M059J (cell line): ENCODE measurements at places on chromosomes 1 and 21.

DNA sequence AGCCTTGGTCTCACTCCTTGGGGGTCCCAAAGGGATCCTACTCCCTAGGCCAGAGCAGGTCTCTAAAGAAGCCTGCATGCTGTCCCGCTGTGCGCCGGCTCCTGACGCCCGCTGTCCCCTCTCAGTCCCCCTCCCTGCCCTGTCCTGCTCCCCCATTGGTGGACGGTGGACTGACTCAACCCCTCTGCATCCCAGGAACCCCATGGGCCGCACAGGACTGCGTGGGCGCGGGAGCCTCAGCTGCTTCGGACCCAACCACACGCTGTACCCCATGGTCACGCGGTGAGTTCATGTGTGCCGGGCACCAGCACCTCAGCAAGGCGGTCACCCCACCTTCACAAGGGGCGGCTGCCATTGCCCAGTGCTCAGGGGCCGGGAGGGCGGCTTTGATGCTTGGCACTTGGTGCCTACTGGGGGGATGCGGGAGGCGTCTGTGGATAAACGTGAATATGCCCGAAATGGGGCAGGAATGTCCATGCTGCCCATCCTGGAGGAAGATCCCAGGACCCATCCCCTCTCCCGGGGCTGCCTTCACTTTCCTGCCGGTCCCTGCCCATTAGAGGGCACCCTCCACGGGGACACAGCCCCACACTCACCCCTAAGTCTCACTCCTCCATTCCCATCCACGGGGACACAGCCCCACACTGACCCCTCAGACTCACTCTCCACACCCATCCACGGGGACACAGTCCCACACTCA lies 20.2 kb upstream of the LRRC3 start:
- DNase-seq: no peak

- no peak for DNase-seq
Measured at GRCh38 chr1:22169816-22170215, 26.9 kb upstream of the WNT4 start.

DNA sequence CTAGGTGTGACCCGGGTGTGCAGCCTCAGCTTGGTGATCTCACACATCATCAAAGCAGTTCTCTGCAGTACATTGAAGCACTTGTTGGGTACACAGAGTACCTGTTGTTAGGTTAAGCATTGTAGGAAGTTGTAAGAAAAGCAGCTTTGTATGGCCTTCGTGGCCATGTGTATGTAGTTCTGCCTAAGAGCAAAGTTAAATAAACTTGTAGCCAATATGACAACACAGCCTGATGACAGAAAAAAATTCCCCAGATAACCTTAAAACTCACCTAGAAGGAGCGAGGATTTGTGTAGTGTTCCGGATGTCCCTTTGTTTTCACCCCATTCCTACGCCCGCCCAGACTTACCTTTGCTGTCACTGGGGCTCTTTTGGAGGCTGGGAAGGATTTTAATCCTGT lies 48.0 kb downstream of the DISC1 start:
- no peak for DNase-seq

DNA sequence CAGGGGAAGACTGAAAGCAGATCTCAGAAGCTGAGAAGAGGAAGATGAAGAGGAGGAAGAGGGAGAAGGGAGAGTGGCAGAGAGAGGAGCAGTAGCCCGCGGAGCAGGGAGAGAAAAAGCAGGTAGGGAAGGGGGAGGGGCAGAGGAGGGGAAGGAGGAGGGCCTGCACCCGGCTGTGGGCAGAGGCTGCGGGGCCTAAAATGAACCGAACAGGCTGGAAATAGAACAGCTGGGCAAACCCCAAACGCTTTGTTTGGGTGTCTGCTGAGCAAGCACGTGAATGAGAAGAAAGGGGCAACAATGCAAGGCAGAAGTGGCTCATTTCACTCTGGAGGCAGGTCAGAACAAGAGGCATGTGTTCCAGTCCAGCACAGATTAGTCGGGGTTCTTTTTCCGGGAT lies 33.5 kb downstream of the KCNC4 start:
- DNase-seq: no peak

DNA sequence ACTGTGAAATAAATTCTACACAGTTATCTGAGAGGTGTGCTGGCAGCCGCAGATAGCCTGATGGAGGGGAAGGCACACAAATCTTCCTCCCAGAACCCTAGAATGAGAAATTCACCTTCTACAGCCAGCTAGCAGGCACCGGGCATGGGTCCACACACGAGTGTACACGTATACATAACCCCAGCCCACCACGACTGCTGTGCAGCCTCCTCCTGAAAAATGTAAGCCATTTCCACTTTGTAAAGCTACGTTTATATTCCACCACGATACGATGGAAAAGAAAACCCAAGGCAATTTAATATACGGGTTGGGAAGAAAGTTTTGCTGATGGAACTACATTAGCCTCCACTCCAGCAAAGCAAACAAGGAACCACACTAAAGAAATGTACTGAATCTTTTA lies 1.8 kb downstream of the BTG3 start:
- DNase-seq: peak; percentile 9

GRCh38 chr21:28927130-28927529 lies 65.5 kb downstream of the LTN1 start:
- no peak for DNase-seq

DNA sequence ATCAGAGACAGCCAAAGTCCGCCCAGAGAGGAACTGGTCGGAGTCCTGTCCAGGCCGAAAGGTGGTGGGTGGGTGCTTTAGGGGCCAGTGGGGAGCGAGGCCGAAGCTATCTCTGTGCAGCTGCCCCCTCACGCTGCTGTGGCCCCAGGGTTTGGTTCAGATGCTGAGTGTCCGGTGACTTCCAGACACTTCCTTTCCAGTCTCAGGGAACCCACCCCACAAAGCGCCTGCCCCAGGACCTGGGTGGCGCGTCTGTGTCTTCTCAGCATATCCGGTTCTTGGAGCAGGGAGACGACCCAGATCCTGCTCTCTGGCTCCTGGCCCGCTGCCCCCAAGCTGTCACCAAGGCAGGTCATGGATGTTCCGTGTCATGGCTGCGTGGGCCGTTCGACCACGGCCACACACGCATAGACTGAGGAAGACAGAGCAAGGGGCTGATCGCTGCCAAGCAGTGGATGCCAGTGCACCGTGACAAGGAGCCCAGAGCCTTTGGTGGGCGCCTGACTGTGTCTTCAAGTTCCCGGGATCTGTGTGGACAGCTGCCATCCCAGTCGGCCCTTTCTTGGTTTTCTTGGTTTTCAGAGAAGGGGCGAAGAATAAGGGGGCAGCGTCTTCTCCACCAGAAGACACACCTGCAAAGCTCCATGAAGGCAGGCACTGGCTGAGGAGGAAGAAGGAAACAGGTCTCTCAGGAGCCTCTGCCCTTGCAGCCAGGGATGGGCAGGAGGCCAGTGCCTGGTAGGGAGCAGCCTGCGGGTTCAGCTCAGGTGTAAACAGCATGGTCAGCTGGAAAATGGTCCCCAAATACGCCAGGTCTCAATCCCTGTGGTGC lies 22.9 kb upstream of the COL18A1 start:
- no peak for DNase-seq

DNA sequence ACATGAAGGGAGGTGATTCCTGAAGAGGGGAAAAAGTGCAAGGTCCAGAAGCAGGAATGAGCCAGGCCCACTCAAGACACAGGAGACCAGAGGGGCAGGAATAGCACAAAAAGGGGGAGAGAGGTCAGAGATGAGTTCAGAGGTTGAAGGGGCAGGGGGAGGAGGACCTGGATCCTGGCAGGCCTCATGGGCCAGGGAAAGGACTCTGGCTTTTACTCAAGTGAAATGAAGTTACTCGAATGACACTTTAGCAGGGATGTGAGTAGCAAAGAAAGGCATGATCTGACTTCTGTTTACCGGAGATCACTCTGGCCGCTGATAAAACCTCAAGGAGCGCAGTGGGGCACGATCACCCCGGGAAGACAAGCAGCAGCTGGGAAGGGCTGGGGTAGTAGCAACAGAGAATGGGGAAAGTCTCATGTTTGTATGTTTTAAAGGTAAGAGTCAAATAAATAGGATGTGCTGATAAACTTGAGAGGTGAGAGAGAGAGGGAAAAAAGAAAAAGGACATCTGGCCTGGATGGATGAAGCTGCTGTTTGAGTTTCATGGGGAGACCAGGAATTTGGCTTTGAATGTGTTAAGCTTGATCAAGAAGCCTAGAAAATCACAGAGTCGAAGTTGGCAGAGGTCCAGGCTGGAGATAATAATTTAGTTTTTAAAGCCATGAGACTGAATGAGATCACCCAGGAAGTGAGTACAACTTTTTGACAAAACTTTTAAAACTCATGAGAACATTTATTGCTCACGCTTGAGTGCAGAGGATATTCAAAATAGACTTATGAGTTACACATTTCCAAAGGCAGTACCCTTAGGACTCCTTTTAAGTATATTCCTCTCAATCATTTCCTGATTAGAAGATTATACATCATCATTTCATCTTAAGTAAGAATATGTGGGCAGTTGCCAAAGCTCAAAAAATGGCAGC lies 156.0 kb downstream of the RERE start:
- peak; percentile 95 for DNase-seq

- DNase-seq: peak; percentile 45
Measured at GRCh38 chr21:45618846-45619485, 24.6 kb upstream of the PCBP3 start.

- no peak for DNase-seq
Measured at GRCh38 chr1:58745117-58745516, 38.7 kb downstream of the JUN start.

- no peak for DNase-seq
Measured at GRCh38 chr1:12495725-12496124, 122.3 kb downstream of the DHRS3 start.

GRCh38 chr1:110859062-110859461 lies 13.9 kb upstream of the CD53 start:
- DNase-seq: no peak

- DNase-seq: peak; percentile 24
Measured at GRCh38 chr1:170959385-170959784, 24.1 kb downstream of the MROH9 start.
